MG63 (cell line): ENCODE measurements at places on chromosomes 11 and 22. TPM values are rescaled to one million over a fixed set of nuclear protein-coding genes. Genes with fewer than 3 reads are reported as not detected.

DNA sequence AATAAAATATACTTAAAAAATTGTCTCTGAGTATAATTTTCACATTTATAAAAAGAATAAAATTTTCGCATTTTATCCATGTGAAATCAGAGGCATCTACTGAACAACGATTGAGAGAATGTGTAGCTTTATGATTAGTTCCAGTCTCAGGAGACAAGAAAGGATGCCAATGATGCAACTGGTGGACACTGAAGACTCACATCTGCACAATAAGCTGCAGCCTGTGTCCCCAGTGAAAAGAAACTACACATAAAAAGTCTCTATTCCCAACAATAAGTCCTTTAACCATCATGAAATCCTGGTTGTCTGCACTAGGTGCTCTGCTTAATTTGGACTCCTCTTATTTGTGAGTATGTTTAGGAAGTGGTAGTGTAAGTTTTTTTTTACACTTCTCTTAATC is 22.0 kb downstream of the OR5AS1 start:
- no peak for DNase-seq

The MAFF gene
- total RNA-seq: 15.8 and 22.0 TPM in 2 replicates

The APOA5 gene
- total RNA-seq: not detected in 2 replicates

The NXPE1 gene
- total RNA-seq: not detected in 2 replicates

DNA sequence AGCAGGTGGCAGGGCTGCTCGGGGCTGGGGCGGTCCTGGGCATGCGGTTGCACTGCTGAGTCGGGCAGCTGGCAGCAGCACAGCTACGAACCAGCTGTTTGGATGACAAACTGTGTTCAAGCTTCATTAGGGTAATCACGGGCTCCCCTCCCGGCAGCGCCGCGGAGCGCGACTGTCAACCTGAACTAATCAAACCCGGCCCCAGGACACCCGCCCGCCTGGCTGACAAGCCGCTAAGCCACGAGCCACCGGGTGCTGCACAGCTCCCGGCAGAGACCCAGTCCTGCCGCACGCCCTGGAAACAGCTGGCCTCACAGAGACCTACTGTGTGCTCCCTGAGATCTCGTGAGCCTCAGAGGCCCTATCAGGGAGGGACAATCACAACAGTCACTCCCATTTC is 60.6 kb upstream of the TCF20 start:
- DNase-seq: no peak

The TRIM49B gene
- total RNA-seq: not detected in 2 replicates

DNA sequence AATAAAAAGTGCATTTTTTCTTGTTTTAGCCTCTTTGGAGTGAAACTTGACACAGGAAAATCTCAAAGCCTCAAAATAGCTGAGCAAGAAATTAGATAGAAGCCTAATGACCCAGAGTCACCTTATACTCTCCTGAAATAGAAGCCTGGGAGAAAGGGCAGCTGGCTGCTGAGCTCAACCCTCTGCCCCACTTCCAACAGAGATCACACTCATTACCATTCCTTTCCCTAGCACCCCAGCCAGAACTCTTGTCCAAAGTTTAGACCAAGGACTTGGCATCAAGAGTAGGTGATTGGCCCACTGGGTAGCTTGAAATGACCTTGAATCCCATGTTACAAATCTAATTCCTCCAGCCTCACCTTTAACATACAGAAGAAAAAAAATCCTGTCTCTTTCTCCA is 62.7 kb upstream of the AMOTL1 start:
- DNase-seq: peak; percentile 52

The SLC6A5 gene
- not detected in 2 replicates for total RNA-seq

DNA sequence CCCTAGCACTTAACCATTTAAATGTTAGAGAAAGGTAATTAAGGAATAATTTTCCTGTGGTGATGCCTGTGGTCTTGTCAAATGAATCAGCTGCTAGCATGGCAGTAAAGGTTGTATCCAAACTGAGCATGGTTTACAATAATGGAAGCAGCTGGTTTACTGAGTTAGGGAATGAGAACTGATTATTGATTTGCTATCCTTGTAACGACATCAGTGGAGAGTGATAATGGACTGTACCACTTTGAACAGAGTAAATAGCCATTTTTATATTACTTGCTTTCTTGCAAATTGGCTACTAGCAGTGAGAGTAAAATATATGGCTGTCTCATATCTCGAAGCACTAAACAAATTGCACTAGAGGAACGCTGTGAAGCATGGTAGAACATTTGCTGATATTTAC is 589.0 kb upstream of the ANO5 start:
- DNase-seq: no peak

The RHOD gene
- total RNA-seq: 27.9 and 85.6 TPM in 2 replicates

The FXYD2 gene
- not detected in 2 replicates for total RNA-seq

The LRRC4C gene
- not detected in 2 replicates for total RNA-seq

GRCh38 chr11:104918113-104918824 is 20.0 kb upstream of the CASP12 start:
- DNase-seq: no peak

The RFPL3 gene
- total RNA-seq: not detected in 2 replicates

The OR52I1 gene
- not detected in 2 replicates for total RNA-seq

The COPB1 gene
- 221 and 276 TPM in 2 replicates for total RNA-seq

DNA sequence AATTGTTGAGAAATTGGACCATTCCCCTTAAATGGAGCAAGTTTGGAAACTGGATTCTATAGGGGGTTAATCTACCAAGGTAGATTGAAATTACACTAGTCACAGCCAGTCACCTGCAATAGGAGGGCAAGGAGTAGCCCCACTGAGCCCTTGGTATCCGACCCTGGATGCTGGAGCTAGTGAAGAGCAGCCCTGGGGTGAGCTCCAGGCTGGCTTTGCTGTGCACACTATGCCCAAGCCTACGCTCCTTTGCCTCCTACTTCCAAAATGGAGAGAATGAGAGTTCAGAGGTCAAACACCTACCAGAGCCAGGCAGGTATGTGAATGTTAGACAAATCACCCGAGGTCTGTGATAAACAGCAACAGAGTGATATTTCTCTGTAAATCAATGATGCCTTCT is 23.7 kb downstream of the SNU13 start:
- DNase-seq: no peak

- DNase-seq: peak; percentile 32
These were observed 109.7 kb upstream of the GALNT18 start for GRCh38 chr11:11731311-11732083.

The NPAT gene
- total RNA-seq: 3.3 and 8.1 TPM in 2 replicates

- peak; percentile 50 for DNase-seq
These were observed 99.4 kb downstream of the MIAT start for GRCh38 chr22:26756675-26757293.

DNA sequence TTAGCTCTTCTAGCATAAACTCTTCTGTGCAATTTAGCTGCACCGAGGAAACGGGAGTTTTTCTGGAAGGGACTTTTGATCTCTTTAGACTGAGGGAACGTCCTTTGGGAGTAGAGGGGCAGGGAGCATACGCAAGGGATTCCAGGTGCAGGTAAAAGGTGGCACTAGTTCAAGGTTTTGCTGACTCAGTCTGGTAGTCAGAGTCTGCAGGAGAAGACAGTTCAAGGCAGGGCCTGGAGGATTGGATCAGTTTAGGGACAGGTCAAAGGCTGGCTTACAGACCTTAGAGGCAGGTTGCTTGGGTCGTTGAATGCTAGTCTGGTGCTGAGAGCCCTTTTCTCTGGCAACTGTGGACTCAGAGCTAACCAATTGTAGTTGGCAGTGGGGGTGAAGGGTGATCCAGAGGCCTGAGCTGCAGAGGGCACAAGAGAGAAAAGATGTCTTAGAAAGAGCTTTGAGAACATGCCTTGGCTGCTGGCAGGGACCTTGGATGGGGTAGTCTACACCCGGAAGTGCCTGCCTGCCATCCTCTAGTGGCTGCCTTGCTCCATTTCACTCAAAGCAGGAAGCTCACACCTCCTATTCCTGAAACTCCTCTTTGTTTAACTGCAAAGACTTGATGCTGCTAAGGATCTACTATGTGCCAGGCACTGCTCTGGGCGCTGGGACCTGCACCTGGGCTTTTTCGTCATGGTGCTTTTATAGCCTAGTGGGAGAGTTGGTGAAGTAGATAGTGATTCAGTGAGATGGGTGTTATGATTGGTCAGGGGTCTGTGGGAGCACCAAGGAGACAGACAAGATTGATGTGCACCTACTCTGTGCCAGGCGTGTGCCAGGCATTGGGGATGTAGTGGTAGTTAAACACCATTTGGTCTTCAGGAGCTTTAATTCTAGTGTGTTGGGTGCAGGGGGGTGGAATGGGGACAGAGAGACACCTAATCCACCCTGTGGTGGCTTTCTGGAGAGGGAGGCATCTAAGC is 17.1 kb downstream of the MIAT start:
- DNase-seq: no peak

GRCh38 chr11:117417342-117417741 is 89.7 kb downstream of the CEP164 start:
- DNase-seq: no peak

GRCh38 chr11:119531623-119532022 is 108.7 kb upstream of the THY1 start:
- no peak for DNase-seq

DNA sequence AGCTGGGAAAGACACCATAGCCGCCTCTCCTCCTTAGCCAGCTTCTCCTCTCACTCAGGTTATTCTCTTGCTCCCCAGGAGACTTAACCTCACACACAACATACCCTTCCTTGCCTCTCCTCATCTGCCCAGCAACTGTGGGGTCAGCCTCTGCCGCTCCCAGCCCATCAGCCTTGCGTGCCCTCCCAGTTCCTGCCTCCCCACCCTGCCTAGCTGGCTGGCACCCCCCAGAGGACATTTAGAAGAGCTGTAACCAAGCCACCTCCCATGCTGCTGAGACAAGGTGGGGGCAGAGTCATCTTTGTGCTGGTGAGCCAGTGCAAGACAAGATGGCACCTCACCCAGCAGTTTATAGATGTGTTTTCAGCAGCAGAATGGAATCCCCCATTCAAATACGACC is 38.2 kb downstream of the TOM1 start:
- no peak for DNase-seq

The SLC22A12 gene
- total RNA-seq: not detected in 2 replicates

The FAM83F gene
- total RNA-seq: not detected in 2 replicates

DNA sequence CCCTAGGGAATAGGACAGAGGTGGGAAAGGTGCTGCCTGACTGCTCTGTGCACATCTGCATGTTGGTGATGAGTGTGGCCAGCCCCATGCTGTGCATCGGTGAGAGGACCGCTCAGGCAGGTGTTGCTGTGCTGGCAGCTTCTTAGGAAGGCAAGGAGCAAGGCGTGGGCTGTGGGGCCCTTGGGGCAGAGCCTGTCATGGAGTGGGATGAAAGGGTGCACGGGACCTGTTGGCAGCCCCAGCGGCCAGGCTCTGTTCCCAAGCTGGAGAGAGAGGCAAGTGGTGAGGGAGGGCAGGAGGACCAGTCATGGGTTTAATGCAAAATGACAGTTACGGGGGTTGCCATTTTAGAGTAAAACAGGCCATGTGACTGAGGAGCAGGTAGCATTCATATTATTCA is 78.3 kb downstream of the ZBTB16 start:
- DNase-seq: no peak
